ENCODE measurements at places on chromosomes 11 and 22.

GRCh38 chr11:100676901-100677300, 10.2 kb upstream of the ARHGAP42 start:
- DNase-seq, result no peak

GRCh38 chr11:4926608-4927007, 2.5 kb upstream of the OR51G1 start:
- no peak for DNase-seq

GRCh38 chr11:20013346-20014066, 146.8 kb downstream of the DBX1 start:
- no peak for DNase-seq

- DNase-seq, result no peak
Measured at GRCh38 chr11:82959987-82960778, 58.6 kb downstream of the DDIAS start.
